ENCODE measurements at places on chromosomes 16 and 17.
A peak's percentile ranks its signal among the peaks of the same experiment; 100 is the strongest.

- peak; percentile 73 for DNase-seq
These were observed 2.1 kb downstream of the SCARF1 start for GRCh38 chr17:1643293-1643998.

GRCh38 chr17:48335858-48336500 is 94.0 kb downstream of the SKAP1 start:
- DNase-seq, result no peak

- DNase-seq, result no peak
These were observed 13.6 kb downstream of the ZC3H7A start for GRCh38 chr16:11783319-11784037.

GRCh38 chr16:12245088-12245920 is 268.8 kb downstream of the SNX29 start:
- DNase-seq, result no peak

GRCh38 chr17:40720899-40721298 is 17.3 kb upstream of the KRT24 start:
- no peak for DNase-seq

DNA sequence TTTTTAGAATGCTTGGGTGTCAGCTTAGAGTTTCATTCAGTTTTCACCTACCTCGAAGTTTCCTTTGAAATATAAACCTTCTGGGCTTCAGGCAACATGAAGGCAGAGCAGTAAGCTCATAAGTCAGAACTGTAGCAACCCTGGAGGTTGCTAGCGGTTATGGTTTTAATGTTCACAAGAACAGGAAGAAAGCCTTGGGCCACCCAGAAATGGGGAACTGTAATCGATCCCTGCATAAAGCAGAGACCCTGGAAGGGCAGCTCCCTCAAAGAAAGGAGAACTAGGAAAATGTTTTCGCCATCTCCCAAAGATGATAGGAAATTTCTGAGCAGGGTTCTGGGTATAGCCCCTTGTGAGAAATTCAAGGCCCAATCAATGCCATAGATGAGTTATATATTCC is 47.8 kb upstream of the RASL10B start:
- DNase-seq, result no peak

- DNase-seq, result peak; percentile 69
These were observed 72.8 kb upstream of the MED9 start for GRCh38 chr17:17403899-17404576.

- no peak for DNase-seq
These were observed 54.3 kb upstream of the RBFOX3 start for GRCh38 chr17:79664930-79665737.

- DNase-seq, result no peak
These were observed 23.1 kb downstream of the TNFRSF13B start for GRCh38 chr17:16948587-16949376.

GRCh38 chr17:32801193-32801592 is 75.7 kb downstream of the MYO1D start:
- no peak for DNase-seq

GRCh38 chr17:43766413-43767052 is 7.9 kb upstream of the SOST start:
- DNase-seq, result peak; percentile 63

DNA sequence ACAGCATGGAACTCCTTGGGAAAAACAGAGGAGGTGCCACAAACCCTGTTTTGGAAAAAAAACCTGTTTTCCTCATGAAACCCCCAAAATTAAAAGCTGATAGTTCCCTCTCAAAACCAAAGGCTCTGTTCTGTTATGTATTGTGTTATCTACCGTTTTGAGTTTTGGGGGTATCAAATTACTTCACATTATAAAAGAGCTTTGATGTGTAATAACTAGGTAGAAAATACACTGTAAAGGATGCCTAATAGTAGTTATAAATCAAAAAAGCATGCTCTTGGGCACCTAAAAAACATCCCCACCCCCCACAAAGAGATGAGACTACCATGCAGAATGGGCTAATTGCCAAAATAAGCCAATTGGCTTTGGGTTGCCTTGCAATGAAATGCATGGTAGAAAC is 30.8 kb downstream of the C16orf54 start:
- DNase-seq, result no peak

- no peak for DNase-seq
These were observed 711.7 kb upstream of the SOX9 start for GRCh38 chr17:71409137-71409536.

DNA sequence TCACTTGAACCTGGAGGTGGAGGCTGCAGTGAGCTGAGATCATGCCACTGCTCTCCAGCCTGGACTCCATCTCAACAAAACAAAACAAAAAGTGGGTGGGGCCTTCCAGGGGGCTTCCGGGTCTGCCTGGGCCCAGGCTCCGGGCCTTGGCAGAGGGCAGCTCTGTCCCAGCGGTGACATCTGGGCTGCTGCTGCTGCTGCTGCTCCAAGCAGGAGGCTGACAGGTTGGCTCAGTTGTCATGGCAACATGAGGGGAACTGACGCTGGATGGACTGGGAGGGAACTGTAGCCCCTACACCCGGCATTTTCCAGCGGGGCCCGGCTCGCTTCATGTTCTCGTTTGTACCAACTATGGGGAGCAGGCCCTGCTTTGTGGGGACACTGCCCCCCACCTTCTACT is 4.0 kb downstream of the BAIAP3 start:
- no peak for DNase-seq

- peak; percentile 93 for DNase-seq
These were observed 3.6 kb downstream of the CORO1A start for GRCh38 chr16:30186782-30187555.

- no peak for DNase-seq
These were observed 187.0 kb downstream of the PRKCB start for GRCh38 chr16:24022797-24023196.

- DNase-seq, result no peak
These were observed 317 bp downstream of the TEFM start for GRCh38 chr17:30905742-30906100.

- no peak for DNase-seq
These were observed 2.6 kb downstream of the HOXB3 start for GRCh38 chr17:48587276-48588073.

Measured in CD4-positive, alpha-beta T cell (primary cell).